ENCODE measurements at places on chromosomes 4 and X.
A peak's percentile ranks its signal among the peaks of the same experiment; 100 is the strongest.

- DNase-seq, result no peak
Measured at GRCh38 chr4:82213485-82214417, 160.0 kb downstream of the HNRNPD start.

GRCh38 chrX:80648023-80648422 is 161.7 kb downstream of the BRWD3 start:
- DNase-seq, result no peak

GRCh38 chr4:152265149-152265621 is 270.7 kb downstream of the FBXW7 start:
- DNase-seq, result no peak

- no peak for DNase-seq
Measured at GRCh38 chr4:23878246-23878891, 11.5 kb downstream of the PPARGC1A start.

GRCh38 chrX:19964017-19964710 is 26.7 kb downstream of the BCLAF3 start:
- DNase-seq, result no peak

- no peak for DNase-seq
Measured at GRCh38 chr4:54548098-54548620, 109.6 kb upstream of the KIT start.

DNA sequence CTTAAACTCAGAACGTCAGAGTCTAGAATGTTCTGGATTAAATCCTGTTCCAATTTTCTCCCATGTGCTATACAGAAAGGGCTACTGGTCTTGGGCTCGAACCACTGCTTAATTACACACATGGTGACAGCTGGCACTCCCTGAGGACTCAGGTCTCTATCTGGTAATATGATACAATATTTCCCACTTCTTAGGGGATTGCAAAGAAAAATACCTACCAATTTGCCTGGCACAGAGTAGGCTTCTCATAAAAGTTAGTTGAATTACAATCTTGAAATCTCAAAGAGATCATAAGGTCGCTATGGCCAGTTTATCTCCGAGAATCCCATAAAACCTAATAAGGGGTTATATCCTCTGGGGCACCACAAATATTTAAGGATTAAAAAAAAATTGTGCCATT is 8.6 kb downstream of the GPM6B start:
- DNase-seq, result no peak

GRCh38 chr4:30728311-30728710 is 8.1 kb downstream of the PCDH7 start:
- DNase-seq, result no peak

DNA sequence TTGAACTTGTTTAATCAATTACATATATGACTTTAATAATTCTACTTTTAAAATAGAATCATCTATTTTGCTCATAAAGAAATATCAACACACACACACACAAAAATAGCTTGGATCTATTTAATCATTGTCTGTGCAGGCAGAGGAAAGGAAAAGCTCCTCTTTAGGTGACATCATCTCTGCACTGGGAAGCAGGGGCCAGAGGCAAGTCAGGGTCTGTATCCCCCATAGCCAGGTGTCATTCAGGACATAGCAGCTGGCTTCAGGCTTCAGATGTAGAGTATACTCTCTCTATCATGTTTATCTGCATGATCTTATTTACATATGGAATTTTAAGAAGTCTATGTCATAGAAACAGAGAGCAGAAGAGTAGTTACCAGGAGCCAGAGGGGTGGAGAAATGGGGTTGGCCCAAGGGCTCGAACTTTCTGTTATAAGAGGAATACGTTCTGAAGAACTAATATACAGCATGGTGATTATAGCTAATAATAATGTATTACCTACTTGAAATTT is 110.4 kb upstream of the LDB2 start:
- no peak for DNase-seq

DNA sequence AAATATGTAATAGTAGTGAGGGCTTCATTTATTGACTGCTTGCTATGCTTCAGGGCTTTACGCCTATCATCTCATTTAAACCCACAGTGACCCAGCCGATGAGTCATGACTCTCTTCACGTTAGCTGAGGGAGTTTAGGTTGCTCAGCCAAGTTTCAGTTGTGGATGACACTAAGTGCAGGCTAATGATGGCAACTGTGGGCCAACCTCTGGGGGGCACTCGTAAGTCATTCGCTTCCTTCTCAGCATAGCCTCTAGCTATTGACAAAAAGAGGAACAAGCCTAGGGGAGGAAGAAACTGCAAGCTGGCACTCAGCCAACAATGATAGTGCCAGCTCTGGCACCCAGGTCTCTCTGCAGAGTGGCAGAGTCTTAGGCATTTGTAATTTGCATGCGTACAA is 325.0 kb downstream of the ARHGAP10 start:
- DNase-seq, result peak; percentile 19

- no peak for DNase-seq
Measured at GRCh38 chr4:7964459-7964858, 24.8 kb upstream of the AFAP1 start.

DNA sequence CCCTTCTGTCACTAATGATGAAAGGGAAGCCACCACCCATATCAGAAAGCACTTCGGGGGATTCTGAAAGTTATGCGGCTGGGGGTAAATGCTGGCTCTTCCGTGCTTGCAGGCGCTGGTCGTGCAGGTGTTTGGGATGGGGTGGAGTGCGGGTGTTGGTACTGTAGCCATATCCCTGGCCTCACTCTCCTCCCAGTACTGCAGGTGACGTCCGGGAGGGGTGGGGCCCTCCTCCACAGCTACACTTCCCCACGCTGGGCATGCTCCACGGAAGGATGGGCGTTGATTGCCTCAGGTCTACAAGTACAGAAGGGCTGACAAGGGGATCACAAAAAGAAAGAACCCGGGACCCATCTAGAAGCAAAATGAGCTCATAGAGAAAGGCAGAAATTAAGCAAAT is 48.6 kb upstream of the CLDN24 start:
- no peak for DNase-seq

DNA sequence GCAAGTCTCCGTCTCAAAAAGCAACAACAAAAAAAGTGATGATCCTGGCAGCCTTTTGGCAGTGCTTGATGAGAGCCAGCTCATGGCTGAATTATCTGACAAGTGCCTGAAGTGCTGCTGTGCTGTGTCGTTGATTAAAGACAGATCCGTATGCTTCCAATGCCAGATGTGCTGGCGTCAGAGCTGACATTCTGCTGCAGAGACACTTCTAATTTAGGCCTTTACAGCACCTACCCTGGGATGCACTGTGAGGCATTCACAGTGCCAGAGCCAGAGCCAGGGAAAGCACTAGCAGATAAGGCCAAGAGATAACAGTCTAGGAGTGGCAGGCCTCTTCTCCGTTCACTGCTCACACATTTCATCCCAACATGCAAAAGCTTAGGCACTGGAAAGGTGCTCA is 995.5 kb downstream of the RAB28 start:
- DNase-seq, result no peak

GRCh38 chr4:127446427-127446885 is 186.3 kb upstream of the INTU start:
- DNase-seq, result no peak

GRCh38 chr4:10582059-10582686 is 102.4 kb downstream of the CLNK start:
- DNase-seq, result no peak

DNA sequence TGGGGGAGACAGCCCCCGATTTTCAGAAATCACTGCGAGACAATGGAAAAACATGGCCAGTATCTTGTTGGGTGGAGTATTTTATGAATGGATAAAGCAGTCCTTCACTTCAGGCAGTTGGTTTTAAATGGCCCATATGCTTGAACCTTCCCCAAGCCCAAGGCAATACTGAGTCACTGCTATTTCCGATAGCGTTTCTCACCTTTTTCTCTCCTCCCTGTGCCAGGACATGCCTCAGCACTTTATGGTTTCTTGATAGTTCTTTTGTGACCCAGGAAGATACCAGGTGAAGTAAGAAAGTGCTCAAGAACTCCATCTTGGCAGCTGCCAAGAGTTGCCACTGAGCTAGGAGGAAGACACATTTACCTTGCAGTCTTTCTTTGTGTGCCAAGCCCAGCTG is 26.8 kb upstream of the ESX1 start:
- no peak for DNase-seq

- no peak for DNase-seq
Measured at GRCh38 chr4:16820329-16820728, 78.1 kb downstream of the LDB2 start.

- no peak for DNase-seq
Measured at GRCh38 chrX:139204898-139205667, 325.5 kb upstream of the F9 start.

DNA sequence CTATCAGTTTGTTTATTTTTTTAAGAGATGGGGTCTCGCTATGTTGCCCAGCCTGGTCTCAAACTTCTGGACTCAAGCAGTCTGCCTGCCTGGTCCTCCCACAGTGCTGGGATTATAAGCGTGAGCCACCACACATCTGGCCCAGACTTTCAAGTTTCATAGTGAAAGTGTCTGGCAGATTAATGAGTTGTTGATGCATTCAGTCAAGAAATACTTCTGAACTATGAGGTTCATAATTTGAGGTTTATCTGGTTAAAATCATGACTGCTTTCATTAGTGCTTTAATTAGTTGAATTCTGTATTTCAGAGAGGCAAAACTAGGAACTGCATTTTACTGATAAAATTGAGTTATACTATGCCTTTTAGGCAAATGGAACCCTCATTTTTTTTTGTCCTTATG is 638.6 kb downstream of the RPA4 start:
- DNase-seq, result no peak

Data from GM04504 (cell line).